ENCODE measurements at places on chromosomes 7 and 10.
A peak's percentile ranks its signal among the peaks of the same experiment; 100 is the strongest.

GRCh38 chr7:77799078-77799964 is 748 bp downstream of the PHTF2 start:
- DNase-seq, result no peak

DNA sequence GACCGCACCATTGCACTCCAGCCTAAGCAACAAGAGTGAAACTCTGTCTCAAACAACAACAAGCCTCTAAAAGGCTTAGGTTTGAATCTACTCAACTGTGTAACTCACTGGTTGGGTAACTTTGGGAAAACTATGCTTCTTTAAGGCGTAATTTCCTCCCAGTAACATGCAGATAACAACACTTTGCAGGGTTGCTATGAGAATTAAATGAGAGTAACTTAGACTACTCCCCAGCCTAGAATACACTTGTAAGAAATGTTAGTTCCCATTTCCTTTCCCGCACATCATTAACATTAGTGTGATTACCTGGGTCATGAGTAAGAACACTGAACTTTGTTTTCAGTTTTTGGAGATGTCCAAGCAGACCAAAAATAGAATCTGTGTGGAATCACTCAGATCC is 5.4 kb upstream of the MYPN start:
- no peak for DNase-seq

- no peak for DNase-seq
Observed at GRCh38 chr10:52961323-52961722, 188.7 kb upstream of the MBL2 start.

DNA sequence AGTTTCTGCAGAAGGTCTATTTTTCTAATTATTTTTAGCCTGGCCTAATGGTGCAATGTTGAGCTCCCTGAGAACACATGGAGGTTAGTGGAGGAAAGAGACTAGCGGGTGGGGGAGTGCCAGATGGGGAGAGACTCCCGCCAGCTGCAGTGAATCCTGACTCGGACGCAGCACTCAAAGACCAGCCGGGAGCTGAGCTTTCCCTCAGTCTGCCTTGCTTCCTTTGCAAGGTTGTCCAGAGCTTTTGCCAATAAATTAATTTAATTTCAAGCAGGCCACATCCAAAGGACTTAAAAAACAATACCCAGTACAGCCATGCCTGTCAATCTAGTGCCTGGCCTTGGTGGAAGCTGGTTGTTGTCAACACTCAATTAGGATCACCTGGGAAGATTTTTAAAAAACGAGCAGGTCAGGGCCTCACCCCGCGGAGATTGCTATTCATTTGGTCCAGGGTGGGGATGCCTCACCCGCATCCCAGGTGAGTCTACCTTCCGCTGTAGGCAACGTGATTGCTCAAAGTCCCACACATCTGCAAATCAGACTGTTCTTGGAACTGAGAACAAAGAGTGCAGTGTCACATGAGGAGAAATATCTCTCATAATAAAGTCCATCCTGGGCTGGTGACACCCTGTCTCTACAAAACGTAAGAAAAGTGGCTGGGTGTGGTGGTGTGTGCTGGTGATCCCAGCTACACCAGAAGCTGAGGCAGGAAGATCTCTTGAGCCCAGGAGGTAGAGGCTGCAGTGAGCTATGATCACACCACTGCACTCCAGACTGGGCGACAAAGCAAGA is 4.0 kb downstream of the CLRN3 start:
- DNase-seq, result no peak

DNA sequence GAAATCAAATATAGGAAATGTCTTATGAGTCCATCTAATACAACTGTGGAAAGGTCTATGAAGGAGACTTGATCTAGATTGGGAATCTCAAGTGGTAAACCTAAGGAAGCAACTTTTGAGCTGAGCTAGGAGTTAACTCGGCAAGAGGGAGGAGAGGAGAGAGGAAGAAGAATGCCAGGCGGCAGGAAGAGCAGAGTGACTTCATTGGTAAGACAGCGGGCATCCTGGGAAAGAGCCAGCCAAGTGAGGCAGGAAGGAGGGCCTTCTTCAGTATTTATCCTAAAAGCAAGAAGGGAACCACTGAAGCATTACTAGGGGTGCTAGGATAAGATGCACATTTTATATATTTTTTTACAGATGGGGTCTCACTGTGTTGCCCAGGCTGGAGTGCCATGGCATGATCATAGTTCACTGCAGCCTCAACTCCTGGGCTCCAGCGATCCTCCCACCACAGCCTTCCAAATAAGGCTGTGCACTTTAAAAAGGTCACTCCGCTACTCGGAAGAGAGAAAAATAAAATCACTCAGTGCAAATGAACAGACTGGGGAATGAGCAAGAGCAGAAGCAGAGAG is 2.0 kb downstream of the BCL7B start:
- DNase-seq, result no peak

DNA sequence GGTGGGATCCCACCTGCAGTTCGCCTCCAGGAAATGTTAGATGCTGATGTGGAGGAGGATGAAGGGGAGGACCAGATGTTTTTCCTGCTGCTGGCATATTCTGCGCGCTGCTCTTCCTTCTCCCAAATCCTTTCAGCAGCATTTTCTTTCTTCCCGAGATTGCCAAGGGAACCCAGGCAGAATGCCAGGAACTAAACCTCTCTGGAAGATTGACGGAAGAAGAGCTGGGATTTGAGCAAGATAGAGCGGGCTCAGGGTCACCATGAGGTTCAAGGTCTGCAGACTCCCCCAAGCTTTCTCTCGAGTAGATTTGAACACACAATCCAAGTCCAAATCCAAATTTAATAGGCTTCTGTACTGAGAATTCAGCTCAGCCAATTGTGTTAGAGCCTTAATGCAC is 345.2 kb upstream of the C7orf33 start:
- no peak for DNase-seq

- no peak for DNase-seq
Observed at GRCh38 chr7:93981480-93981874, 22.7 kb downstream of the BET1 start.

DNA sequence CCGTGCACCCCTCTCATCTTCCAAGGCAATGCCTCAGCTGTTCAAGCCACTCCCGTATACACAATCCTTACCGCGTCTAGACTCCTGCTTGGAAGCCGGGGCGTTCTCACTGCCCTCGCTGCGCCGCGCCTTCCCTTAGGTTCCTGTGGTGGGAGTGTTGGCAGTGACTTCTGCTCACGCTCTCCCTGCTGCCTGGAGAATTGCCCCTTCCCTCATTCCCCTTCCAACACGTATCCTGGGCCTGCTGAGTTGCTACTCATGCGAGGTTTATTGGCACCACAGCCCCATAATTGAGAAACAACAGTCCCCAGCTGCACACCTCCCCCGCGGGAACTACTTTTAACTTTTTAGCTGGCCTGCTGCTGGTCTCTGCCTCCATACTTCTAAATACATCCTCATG is 31.9 kb downstream of the RBM17 start:
- no peak for DNase-seq

- DNase-seq, result no peak
Observed at GRCh38 chr10:102744374-102745051, 765 bp downstream of the WBP1L start.

DNA sequence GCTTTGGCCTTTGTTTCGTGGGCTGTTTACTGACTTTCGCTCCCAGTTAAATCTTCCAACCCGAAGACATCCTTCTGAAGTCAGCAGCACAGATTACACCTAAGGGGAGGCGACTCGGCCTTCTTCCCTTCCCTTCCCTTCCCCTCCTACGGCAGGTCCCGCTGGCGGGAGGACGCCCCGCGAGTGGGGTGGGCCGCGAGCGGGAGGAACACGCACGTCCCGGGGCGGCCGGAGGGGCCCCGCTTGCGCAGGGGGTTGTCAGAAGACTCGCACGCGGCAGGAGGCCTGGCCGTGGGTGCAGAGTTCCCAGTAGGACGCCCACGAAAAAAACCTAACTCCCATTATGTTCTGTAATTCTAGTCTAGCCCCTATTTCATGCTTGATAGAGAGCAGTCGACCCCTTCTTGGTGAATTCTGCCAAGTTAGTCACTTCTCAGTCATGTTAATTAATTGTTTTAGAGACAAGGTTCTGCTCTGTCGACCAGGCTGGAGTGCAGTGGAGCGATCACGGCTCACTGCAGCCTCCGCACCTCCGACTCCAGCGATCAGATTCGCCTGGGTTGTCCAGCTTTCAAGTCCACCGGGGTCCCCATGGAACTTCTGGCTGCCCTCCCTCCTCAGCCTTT is 19.2 kb upstream of the ZNF32 start:
- no peak for DNase-seq

DNA sequence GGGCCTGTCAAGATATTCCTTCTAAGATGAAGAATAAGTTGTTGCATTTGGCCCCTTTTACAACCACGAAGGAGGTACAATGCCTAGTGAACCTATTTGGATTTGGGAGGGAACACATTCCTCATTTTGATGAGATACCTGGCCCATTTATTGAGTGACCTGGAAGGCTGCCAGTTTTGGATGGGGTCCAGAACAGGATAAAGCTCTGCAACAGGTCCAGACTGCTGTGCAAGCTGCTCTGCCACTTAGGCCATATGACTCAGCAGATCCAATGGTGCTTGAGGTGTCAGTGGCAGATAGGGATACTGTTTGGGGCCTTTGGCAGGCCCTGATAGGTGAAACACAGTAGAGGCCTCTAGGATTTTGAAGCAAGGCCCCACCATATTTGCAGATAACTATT is 704.6 kb downstream of the CCSER2 start:
- DNase-seq, result no peak

DNA sequence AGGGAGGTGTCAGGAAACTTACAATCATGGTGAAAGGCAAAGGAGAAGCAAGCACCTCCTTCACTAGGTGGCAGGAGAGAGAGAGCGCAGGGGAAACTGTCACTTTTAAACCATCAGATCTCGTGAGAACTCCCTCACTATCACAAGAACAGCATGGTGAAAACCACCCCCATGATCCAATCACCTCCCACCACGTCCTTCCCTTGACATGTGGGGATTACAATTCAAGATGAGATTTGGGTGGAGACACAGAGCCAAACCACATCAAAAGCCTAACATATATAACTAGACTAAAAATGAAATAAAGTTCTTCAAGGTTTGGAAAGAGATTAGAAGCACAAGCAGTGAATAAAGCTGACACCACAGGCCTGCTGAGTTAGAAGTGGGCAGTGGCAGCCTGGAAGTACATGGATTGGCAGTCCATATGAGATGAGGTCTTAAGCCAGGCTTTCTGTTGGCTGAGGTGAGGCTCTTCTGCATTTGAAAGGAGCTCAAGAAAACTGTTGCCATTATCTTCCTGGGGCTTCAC is 96.4 kb upstream of the MDFIC start:
- DNase-seq, result no peak

- DNase-seq, result no peak
Observed at GRCh38 chr10:81096558-81096957, 558.9 kb downstream of the SH2D4B start.

GRCh38 chr7:129635300-129636029 is 23.9 kb downstream of the NRF1 start:
- DNase-seq, result peak; percentile 44

DNA sequence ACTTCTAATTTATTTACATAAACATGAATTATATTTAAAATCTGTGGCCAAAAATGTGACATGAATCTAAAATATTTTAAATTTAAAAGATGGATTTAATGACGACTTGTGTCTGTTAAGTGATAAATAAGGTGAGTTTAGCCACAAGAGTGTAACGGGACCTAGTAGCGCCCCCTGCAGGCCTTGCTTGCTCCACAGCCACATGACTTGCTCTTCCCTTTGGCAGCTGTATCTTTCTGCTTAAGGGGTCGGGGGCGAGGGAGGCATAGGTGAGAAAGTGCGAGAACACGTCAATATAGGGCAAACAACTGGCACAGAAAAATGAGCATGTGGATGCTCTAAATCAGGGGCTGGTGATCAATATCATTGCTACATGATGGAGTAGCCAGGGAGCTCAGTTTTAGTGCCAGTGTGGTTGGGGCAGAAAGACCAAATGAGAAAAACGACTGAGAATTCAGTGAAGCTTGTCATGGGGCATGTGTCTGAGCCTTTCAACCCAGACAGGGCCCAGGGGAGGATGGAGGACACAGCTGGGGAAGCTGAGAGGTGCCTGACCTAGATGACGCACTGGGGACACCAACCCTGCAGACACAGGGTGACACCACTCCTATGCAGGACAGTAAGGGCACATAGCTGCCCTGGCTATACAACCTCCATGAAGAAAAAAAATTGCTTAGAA is 49.8 kb downstream of the PAXIP1 start:
- DNase-seq, result peak; percentile 53

- DNase-seq, result no peak
Observed at GRCh38 chr7:46035166-46035565, 114.1 kb upstream of the IGFBP3 start.

GRCh38 chr7:102439963-102440795 is 6.8 kb downstream of the ORAI2 start:
- DNase-seq, result no peak

DNA sequence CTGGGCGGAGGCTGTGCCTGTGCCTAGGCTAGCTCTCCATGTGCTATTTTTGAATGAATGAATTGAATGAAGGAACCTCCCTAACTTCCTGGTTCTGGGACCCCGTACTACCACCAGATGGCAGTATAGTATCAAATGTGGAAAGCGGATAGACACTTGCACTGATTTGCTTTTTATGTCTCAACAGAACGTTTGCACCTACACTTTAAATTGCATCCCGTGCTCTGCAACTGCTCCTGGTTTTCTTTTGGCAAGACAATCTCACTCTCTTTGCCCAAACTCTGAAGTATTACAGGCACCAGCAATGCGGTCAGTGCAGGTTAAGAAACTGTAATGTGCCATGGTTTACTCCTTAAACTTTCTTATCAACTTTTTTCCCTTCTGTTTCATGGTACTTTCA is 6.5 kb downstream of the FZD8 start:
- no peak for DNase-seq

DNA sequence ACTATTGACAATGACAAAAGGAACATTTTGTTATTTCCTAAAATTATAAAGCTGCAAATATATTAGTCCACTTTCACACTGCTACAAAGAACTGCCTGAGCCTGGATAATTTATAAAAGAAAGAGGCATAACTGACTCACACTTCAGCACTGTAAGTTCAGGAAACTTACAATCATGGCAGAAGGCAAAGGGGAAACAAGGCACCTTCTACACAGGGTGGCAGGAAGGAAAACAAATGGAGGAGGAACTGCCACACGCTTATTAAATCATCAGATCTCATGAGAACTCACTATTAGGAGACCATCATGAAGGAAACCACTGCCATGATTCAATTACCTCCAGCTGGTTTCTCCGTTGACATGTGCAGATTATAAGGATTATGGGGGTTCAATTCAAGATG is 203.1 kb downstream of the TPK1 start:
- no peak for DNase-seq

- DNase-seq, result no peak
Observed at GRCh38 chr7:129431911-129432643, 2.2 kb upstream of the STRIP2 start.

GRCh38 chr7:51029131-51029530 is 246.4 kb upstream of the GRB10 start:
- DNase-seq, result no peak

- DNase-seq, result no peak
Observed at GRCh38 chr10:727162-727790, 37.8 kb upstream of the DIP2C start.

GRCh38 chr7:2821161-2821841 is 22.8 kb downstream of the GNA12 start:
- DNase-seq, result no peak

- DNase-seq, result peak; percentile 39
Observed at GRCh38 chr10:86585037-86585929, 63.7 kb upstream of the WAPL start.

GRCh38 chr10:108388706-108389105 is 1224.2 kb upstream of the SORCS1 start:
- DNase-seq, result no peak

- no peak for DNase-seq
Observed at GRCh38 chr10:86294346-86295265, 72.0 kb downstream of the GRID1 start.

All from stimulated activated CD8-positive, alpha-beta memory T cell treated with anti-CD3 and anti-CD28 coated beads, Interleukin-4, amount 100 ng/mL, for 1 hour (primary cell).